ENCODE measurements at places on chromosomes 6 and 20.

GRCh38 chr6:45724511-45724910 is 291.1 kb downstream of the CLIC5 start:
- DNase-seq: no peak

DNA sequence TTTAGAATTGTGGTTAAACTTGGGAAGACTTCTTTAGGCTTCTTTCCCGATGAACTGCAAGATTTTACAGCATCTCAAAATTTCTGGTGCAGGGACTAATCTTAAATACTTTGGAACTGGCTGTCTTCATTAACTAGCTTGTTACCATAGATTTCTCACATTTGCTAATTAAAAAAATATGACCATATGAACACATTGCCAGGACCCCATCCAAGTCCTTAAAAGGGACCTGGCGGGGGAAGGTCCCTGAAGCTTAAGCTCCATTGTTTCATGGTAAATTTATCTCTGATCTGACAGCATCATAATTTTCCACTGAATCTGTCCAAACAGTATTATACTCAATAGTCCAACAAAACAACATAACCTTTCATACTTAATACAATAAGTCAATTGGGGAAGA is 517.8 kb upstream of the FLRT3 start:
- no peak for DNase-seq

- DNase-seq: no peak
These were observed 7.4 kb downstream of the FKBP5 start for GRCh38 chr6:35681298-35681697.

DNA sequence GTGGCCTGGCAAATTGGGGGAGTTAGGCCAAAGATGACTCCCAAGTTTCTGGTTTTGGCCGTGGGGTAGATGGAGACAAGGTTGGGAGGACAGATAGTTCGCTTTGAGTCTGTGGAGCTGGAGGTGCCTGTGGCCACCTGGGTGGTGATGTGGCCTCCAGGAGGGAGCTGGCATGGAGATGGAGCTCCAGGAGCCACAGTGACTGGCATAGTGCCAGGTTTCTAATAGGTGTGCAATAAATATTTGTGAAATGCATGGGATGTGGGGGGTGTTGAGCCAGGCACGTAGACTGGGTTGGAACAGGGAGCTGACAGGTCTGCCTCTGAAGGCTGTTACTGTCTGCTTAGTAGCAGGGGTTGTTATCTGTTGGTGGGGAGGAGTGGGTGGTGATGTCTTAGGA is 102.7 kb downstream of the PAX1 start:
- DNase-seq: no peak

- DNase-seq: no peak
These were observed 76.1 kb upstream of the TPD52L1 start for GRCh38 chr6:125077453-125077852.

DNA sequence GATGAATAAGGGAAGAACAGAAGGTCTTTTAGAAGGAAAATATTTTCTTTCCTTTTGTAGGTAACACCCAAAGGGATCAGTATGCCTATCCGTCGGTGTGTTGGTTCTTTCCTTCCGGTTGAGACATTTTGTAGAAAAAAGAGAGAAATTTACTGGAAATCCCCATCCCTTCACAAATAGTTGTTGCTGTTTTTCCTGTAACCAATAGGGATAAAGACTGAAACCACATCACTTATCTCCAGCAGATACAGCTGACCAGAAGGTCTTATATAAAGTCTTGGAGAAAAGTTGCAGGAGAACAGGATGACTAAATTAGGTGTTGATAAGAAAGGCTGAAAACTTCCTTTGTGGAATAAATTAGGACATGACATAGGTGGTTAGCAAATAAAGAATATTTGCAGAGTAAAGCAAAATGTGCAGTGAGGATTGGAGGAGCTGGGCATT is 14.8 kb upstream of the HLA-DRB1 start:
- DNase-seq: no peak

DNA sequence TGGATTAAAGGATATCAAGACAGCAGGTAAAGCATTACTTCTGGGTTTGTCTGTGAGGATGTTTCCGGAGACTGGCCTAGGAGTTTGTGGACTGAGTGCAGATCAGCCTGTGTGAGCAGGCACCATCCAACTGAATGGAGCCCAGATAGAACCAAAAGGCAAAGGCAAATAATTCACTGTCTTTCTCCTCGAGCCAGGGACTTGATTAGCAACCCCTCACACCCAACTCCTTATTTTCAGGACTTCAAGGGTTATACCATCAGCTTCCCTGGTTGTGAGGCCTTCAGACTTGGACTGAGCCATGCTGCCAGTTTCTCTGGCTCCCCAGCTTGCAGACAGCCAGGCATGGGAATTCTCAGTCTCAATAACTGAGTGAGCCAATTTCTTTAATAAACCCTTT is 19.3 kb downstream of the PSMB1 start:
- DNase-seq: no peak

DNA sequence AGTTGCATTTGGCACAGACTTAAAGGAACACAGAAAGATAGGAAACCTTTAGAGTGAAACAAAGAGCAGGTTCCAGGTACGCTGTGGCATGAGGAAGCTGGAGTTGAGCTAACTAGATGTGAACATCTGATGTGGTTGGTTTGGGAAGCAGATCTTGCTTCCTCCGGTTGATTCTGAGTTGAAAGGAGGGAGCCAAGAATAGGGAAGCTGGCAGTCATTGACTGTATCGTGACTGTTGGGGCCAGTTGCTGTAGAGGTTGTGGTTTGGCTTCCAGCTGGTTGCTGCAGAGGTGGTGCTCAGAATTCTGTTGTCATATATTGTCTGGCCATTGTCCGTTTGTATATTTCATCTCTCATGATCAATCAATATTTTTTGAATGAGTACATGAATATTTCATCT is 325.9 kb downstream of the PLCB1 start:
- no peak for DNase-seq

DNA sequence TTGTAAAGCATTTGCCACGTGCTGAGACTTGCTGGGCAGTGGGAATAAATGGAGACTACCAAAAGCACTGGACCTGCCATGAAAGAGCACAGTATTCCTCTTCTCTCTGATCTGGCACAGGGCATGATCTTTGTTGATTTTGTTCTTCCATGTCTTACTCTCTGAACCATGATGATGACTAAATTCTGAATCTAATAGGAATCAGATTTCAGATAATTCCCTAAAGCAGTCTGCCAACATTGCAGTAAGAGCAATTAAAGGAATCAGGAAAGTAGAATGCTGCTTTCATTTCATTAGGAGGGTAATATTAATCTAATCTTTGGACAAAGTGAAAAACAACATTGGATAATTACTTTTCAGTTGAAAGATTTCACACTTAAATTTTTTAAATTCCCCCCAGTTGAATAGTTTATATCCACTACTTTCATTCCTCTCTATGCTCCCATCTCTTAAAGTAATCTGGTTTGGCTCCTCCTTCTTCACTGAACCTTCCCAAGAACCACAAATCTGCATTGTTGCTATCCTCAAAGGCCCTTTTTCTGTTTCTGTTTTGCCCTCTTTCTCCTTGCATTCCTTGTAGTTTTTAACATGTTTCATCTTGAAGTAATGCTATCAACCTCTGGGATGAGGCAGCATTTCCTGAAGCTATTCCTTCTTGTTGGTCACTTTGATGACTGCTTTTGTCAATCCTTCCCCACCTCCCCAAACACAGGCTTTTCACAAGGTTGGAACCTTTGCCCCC is 243.2 kb upstream of the TENT5A start:
- no peak for DNase-seq

DNA sequence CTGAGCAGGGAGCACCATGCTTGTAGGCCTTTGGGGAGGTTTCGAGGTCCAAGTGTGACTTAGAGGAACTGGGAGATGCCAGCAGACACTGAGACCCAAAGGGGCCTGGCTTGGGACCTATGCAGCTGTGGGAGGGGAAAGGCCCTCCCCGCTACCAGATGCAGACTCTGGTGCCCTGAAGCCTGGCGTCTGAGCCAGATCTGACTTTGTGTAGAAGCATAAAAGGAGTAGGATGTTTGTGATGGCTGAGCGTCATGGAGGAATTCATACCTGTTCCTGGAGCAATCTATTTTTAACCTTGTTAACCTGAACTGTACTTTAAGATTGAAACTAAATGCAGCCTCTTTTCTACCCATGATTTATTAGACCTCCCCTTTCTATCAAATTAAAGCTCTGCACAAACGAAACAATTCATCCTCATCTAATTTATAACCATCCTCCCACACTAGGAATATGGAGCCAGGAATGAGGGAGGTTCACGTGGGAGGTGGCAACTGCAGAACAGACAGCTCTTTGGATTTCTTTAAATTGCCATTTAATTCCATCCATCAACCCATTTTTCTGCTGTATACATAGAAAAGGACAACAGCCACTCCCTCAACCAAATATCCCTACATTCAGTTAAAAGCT is 172.6 kb upstream of the AGPAT4 start:
- no peak for DNase-seq

DNA sequence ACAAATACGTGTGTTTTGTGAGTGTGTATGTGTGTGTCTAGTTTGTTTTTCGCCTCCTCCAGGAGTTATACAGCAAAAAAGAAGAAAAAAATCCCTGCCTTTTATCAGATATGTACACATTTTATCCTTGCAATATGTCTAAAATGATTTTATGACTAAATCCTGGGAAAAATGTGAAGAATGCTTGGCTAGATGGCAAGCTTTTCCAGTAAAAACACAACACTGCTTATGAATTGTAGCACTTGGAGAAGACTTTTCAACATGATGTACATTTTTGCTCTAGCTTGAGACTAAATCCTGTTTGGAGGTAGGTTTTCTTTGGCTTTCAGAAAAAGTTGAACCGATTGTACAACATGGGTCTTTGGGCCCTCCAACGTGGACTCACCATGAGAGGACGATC is 160.2 kb downstream of the GMPR start:
- no peak for DNase-seq

GRCh38 chr6:1558388-1558787 is 51.3 kb upstream of the FOXC1 start:
- DNase-seq: no peak

DNA sequence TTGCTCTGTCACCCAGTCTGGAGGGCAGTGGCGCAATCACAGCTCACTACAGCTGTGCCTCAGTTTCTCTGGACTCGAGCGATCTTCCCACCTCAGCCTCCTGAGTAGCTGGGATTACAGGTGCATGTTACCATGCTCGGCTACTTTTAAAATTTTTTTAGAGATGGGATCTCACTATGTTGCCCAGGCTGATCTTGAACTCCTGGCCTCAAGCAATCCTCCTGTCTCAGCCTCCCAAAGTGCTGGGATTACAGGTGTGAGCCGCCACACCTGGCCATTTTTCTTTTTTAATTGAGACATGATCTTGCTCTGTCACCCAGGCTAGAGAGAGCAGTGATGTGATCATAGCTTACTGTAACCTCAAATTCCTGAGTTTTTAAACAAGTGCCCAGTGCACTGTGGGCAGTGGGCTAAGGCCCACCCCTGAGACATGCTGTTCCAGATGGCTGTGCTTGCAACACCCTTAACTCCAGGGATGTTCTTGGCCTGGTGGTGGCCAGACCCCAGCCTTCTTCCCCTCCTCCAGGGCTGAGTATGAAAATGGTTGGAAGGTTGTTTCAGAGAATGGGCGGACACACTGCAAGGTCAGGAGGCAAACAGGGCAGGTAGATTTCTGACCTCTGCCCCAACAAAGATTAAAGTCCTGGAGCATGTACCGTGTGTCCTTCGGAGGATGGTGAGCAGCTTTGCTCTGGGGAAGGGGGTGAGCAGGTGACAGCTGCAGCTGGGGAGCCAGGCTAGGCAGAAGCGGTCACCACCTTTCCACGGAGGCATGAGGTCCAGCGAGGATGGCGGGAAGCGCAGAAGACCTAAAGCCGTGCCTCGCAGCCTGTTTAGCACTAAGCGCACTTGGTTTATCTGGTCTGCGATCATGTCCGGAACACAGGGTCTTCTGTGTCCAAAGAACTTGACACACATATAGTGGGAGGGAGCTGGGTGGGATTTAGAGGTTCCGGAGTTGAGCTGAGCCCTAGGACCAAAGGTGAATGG is 1.4 kb upstream of the FAM83C start:
- no peak for DNase-seq

DNA sequence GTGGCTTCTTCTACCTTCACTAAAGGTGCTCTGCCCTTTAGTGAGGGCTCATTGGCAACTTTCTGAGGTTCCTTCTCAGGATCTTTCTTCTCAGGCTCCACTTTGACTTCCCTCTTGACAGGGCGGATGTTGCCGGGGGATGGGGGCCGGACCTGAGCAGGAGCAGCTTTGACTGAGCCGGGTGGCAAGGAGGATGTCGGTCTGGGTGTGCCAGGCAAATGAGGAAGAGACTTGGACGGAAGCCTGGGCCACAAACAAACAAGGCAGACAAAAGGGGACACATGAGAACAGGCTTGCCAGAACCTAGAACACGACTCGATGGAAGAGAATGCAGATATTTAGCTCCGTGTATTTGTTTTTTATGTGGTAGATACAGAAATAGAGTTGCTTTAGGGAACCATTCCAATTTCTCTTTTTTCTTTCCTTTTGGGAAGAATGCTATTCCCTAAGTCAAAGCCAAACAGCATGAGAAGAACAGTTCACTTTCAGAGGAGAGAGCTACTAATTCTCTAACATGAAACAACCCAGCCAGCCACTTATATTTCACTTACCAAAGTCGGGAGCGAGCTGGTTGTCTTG is 76.2 kb upstream of the BCLAF1 start:
- DNase-seq: no peak

GRCh38 chr6:74137911-74138310 is 441.9 kb downstream of the CD109 start:
- no peak for DNase-seq

DNA sequence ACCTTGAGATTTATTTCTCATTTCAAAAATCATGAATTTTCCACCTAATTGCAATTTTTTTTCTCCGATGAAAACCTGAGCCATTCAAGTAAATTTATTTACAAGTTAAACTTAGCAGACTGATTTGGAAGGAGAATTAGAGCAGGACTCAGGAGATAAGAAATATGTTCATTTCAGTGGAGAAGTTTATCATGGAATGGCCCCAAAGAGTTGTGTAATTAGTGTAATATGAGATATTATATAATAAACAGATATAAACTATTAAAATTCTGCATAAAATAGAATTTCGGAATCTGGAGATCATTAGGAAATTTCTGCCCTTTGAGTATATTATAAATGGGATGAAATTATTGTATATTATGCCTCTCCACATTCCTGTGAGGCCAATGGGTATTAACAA is 596.8 kb downstream of the QKI start:
- DNase-seq: no peak

DNA sequence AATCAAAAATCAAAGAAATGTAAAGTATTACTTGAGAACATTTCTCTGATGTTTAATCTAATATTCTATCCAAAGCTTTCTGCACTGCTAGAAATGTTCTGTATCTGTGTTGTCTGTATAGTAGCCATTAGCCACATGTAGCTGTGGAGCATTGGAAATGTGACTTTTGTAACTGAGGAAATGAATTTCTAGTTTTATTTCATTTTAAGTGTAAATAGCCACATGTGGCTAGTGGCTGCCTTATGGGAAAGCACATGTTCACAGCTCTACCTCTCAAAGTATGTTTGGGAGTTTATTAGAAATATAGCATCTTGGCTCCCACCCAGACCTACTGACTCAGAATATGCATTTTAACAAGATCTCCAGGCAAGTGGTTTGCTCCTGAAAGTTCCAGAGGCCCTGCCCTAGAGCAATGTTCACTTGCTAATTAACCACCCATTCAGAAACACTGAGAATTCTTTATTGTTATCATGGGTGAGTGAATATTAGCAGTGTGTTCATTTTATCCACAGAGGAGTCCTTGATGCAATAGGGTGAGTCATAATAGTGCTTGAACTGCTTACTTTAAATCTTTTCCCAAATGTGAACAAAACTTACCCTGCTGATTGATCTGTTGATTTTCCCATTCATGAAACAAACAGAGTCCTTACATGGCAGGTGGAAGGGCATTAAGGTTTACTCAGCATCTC is 282.7 kb downstream of the PLCB1 start:
- DNase-seq: no peak

GRCh38 chr6:44943541-44943940 is 384.6 kb upstream of the RUNX2 start:
- no peak for DNase-seq

- DNase-seq: no peak
These were observed 184.2 kb upstream of the FOXA2 start for GRCh38 chr20:22768266-22769178.

All from stimulated activated CD8-positive, alpha-beta memory T cell treated with anti-CD3 and anti-CD28 coated beads, Interleukin-4, amount 100 ng/mL, for 4 hours (primary cell).